ENCODE measurements at places on chromosomes 5 and 9.

GRCh38 chr5:53882006-53882675, 321.7 kb downstream of the NDUFS4 start:
- DNase-seq = no peak

- no peak for DNase-seq
Observed at GRCh38 chr5:80105698-80106439, 70.7 kb downstream of the THBS4 start.

- no peak for DNase-seq
Observed at GRCh38 chr5:124824637-124825158, 78.3 kb upstream of the ZNF608 start.

DNA sequence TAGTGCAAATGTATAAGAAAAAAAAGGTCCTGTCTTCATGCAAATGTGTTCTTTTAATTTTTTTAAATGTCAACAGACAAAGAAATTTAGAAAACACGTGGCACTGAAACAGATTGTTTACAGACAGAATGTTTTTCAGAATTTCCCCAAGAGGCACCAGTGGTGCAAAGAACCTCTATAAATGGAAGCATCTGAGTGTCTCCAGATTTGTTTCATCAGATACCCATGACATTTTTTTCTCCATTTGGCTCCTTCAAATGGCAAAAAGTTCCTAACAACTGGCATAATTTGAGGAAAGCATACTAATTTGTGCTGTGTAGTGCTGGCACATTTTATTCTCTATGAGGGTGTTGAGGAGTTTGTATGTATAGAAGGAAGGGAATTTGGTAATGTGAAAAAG, 15.0 kb downstream of the CCDC192 start:
- no peak for DNase-seq

DNA sequence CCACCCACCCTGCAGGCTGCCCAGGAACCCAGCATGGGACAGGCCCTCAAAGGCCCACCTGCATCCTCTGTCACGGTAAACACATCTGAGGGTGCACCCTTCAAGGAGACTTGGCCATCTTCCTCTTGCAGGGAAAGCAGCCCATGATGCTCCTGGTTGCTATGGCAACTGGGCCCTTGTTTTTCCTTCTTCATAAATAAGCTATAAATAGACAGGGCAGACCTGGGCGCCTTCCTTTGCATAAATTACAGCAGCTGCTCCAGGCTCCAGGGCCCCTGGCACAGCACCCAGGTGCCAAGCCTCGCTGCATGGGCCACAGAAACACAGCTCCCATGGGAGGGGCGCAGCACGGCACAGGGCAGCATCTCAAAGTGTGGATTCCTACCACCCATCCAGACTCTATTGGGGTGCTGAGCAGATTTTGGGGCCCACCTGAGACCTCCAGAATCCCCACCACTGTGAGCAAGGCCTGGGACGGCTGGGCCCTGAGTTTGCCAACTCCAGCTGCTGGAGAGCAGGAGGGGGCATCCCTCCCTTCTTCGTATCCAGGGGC, 5.8 kb upstream of the PSMB7 start:
- peak; percentile 66 for DNase-seq

DNA sequence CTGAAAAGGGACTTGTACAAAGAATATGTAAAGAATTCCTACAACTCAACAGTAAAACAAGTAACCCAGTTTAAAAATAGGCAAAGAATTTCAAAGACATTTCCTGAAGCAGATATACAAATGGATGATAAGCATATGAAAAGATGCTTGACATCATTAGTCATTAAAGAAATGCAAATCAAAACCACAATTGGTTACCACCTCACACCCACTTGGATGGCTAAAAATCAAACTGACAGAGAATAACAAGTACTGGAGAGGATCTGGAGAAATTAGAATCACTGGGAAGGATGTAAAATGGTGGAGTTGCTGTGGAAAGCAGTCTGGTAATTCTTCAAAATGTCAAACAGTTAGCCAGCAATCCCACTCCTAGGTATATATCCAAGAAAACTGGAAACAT, 12.5 kb upstream of the FOXE1 start:
- DNase-seq = no peak

DNA sequence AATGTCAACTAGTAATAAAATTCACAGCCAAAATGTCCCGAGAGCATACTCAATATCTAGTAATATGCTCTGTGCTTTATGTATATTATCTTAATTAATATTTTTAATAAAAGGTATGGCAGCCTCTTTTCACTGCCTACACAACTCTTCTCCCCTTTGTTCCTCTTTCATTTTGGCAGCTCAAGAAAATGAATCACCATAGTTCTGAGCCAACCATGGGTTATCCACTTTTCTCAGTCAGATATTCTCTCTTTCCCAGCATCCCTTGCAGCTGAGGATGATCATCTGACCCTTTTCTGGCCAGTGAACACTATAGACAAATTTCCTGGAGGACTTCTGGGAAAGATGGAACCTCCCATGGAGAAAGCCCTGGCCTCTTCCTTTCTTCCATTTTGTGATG, 8.2 kb upstream of the DOCK8 start:
- no peak for DNase-seq

- no peak for DNase-seq
Observed at GRCh38 chr5:126354012-126354857, 69.0 kb upstream of the GRAMD2B start.

DNA sequence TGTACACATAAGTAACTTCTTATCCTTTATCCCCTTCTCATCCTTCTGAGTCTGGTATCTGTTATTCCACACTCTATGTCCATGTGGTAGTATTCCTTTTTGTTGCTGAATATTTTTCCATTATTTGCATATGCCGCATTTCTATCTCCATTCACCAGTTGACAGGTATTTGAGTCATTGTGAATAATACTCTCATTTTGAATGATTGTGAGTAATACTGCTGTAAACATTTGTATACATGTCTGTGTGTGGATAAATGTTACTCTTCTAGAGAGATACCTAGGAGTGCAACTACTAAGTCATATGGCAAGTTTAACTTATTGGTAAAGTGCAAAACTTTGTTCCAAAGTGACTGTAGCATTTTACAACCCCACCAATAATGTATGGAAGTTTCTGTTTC, 15.6 kb downstream of the RIC1 start:
- DNase-seq = no peak

DNA sequence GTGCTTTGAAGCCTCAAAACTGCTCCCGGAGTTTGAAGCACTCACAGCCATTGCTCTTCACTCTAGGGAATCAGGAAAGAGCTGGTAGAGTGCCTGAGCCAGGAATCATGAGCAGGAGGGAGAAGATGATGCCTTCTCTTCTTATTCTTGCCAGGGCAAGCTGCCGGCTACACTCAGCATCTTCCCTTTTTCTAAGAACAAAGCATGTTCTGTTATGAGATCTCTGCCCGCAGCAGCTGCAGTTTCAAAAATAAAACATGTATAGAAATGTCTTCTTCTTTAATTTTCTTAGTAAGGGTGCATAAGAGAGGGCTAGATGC, 57.9 kb upstream of the RICTOR start:
- DNase-seq = no peak

DNA sequence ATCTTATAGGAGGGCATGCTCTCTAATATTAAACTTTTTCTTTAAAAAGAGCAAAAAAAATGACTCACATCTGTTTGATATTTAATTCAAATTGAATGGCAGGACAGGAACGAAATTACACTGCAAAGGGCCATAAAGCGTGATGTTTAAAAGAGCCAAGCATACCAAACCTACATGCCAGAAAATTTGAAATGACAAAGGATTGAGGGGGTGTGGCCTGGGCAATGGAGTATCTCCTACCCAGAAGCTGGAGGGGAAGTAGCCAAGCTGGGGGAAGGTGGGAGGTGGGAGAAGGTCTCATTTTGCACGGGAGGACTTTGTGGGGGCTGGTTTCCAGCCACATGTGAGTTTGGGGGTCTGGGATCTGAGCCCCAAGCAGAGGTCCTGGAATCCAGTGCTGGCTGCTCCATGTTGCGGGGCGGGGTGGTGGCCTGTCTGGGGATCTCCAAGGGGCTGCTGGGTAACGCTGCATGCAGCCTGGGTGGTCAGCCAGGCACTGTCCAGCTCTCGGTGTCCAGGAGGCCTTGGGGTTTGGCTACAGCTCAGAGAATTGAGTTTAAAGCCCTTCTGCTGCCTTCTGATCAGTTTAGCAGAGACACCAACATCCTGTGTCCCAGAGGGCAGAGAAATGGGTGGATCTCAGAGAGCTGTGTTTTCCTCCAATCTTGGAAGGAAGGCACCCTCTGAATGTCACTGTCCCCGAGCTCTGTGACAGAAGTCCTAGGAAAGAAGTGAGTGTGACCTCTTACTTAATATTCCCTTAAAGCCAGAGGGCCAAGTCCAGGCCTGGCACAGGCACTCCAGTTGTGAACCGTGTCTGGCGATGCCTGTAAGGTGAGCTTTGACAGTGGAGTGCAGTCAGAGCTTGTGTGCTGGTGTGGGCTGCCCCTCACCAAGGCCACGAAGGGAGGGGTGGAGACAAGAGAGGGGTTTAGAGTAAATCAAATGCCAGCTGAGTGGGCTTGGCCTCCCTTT, 7.6 kb downstream of the DCANP1 start:
- peak; percentile 69 for DNase-seq

DNA sequence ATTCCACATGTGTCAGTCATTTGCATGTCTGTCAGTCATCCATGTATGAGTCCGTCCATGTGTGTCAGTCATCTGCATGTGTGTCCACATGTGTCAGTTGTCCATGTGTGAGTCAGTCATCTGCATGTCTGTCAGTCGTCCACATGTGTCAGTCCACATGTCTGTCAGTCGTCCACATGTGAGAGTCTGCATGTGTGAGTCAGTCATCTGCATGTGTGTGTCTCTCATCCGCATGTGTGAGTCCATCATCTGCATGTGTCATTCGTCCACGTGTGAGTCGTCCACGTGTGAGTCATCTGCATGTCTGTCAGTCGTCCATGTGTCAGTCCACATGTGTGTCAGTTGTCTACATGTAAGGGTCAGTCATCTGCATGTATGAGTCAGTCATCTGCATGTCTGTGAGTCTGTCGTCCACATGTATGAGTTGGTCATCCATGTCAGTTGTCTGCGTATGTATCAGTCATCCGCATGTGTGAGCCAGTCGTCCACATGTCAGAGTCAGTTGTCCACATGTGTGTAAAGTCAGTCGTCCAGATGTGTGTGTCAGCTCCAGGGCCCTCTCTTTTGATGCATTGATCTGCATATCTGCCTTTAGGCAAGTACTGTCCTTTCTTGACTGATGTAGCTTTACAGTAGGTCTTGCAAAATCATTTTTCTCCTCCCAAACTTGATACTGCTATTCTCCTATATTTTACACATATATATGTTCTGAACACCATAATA, 72.5 kb upstream of the CACNA1B start:
- DNase-seq = no peak

DNA sequence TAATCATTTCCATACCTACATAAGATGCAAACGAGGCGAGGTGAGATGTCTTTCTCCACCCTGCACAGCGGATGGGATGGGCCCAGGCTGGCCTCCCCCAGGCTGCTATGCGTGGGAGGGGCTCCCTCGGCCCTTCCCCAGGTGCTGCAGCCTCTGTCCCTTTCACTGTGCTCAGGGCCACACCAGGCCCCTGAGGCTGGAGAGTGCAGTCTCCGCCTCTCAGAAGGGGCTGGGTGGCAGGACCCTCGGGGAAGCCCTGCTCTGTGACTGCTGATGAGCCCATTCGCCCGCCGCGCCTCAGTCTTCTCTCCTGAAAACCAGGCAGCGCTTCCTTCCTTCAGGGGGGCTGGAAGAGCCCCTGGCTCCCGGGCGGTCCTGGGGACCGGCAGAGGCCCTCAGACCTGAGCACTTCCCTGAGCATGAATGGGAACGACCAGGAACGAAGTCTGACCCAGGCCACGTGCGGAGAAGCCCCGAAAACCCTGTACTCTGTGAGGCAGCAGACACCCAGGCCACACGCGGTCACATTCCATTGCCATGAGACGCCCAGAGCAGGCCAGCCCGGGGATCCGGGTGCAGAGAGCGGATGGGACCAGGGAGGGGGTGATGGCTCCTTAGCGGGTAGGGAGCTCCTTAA, 21.9 kb upstream of the NOTCH1 start:
- DNase-seq = peak; percentile 95

DNA sequence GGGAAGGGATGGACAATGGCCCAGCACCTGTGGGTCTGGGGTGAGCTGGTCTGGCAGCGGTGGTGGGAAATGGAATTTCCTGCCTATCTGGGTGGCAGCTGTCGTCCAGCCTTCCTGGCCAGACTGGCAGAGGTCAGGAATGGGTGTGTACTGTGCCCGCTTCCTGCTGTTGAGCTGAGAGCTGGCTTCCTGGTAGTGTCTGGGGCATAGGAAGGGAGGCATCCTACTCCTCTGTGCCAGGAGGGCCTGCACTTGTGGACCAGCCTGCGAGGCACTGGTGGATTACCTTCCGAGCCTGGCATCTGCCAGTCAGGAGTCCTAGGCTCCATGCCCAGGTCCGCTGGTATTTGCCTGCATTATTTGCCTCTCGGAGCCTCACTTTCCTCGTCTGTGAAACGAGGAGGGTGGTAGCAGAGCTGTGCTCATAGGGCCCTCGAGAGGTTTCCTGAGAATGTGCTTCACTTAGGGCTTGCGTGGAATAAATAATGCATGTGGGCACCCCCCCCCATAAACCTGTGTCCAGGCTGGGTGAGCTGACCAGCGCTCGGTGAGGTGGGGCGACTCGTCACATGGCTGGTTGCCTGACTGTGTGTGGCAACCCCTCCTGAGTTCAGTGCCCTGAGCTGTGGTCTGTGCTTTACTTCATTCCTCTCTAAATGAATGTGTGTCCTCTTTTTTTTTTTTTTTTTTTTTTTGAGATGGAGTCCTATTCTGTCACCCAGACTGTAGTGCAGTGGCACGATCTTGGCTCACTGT, 47.7 kb downstream of the HMCN2 start:
- DNase-seq = no peak

- DNase-seq = no peak
Observed at GRCh38 chr5:178383301-178383918, 150.8 kb upstream of the PHYKPL start.

GRCh38 chr9:92138157-92138959, 23.1 kb upstream of the SPTLC1 start:
- no peak for DNase-seq

DNA sequence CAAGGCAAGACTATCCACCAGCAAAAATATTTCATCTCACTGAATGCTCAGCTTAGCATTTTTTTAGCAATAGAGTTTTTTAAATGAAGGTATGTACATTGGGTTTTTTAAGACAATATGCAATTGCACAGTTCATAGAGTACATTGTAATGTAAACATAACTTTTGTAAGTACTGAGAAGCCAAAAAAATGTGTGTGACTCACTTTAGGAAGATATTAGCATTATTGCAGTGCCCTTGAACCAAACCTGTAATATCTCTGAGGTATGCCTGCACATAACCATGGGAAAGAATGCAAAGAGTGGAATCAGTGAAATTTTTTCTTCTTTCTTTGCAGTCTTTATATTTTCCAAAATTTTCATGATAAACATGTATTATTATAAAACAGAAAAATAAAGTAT, 1533.3 kb upstream of the WWC1 start:
- no peak for DNase-seq

DNA sequence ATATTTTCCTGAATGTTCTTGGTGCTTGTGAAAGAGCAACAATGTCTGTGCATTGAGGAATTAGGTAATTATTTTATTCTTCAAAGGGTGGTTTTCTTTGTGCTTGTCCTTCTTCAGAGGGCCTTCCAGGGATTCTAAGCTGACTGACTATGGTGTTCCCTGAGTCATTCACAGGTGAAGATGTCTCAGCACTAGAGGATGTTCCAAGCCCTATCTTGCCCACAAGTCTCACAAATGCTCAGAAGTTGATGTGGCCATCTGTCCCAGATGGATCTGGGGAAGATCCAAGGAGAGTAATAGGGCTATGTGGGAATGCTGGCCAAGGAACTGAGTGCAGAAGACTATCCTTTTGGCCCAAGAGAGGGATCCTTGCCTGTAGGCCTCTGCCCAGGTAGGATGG, 120.9 kb downstream of the ADAMTSL1 start:
- no peak for DNase-seq
